Occipital lobe (tissue), 3 donors: ENCODE measurements at places on chromosomes 4 and X. TPM values are rescaled to one million over a fixed set of nuclear protein-coding genes. Genes with fewer than 3 reads are reported as not detected.

- no peak for DNase-seq
These were observed 25.9 kb downstream of the LIAS start for GRCh38 chr4:39484582-39485272.

DNA sequence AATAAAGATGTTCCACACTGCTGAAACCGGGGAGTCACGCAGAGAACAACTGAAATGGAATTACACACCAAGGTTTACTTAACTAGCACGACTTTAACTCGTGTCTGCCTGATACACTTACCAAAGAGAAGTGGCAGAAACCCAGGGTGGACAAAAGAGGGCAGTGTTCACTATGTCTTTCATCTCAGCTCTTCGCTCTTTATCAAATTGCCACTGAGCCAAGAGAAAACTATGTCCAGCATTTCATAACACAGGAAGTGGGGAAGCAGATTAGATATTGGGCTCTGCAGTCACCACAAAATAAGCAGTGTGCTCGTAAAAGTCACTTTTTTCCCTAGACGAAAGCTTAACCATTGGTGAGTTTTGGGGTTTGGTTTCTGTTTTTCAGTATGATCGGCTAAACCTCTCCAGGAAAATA, 155.7 kb downstream of the CHIC2 start:
- peak; percentile 10 for DNase-seq

DNA sequence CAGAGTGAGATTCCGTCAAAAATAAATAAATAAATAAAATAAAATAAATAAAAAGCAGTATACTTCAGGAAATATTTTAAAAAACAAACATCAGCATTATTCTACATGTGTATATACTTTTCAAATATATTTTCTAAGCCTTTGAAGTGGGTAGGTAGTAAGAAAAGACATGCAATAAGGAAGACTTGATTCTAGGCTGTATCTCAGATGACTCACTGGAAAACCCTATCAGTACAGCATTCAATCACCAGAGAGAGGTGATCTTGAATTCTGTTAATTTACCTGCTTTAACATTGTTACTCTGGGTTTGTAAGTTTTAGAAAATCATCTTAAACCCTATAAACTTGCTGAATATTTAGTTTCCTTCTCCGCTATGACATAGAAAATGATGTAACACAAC, 106.6 kb upstream of the NAP1L5 start:
- no peak for DNase-seq

The TRAPPC11 gene
- 89.2 TPM for total RNA-seq

The APELA gene
- not detected for total RNA-seq

GRCh38 chr4:52877694-52878093, 15.6 kb downstream of the RASL11B start:
- DNase-seq, result no peak

DNA sequence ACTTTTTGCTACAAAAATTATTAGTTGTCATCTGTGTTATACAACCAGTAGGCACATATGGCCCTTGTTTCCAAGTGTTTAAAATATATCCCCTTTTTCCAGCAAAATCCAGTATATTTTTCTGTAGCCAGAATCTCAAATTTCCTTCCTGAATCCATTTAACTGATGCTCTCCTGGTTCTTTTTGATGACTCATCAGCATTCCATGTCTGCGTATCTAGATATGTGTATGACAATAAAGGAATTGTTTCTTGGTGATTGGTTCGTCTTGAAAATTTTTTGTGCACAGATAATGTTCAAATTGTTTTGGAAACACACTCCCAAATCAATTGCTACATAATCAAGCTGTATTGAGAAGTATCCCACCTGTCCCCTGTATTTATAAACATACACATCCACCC, 98.3 kb downstream of the ITM2A start:
- no peak for DNase-seq

DNA sequence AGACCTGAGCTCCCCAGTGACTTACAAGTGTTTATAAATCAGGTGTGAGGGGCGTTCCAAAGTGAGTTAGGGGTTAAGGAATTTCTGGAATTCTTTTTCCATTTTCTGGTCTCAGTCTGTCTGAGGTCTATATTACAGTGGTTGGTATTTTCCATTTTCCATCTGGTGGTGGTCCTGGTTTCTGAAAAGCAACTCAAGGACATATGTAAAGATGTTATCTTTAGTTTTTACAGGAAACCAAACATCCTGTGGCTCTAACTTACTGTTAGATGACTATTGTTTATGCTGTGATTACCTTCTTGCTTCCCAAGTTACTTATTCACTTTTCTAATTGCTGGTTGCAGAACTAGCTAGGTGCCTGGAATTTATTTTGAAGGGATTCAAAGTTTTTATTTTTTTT, 53.5 kb upstream of the IL21 start:
- DNase-seq, result no peak

DNA sequence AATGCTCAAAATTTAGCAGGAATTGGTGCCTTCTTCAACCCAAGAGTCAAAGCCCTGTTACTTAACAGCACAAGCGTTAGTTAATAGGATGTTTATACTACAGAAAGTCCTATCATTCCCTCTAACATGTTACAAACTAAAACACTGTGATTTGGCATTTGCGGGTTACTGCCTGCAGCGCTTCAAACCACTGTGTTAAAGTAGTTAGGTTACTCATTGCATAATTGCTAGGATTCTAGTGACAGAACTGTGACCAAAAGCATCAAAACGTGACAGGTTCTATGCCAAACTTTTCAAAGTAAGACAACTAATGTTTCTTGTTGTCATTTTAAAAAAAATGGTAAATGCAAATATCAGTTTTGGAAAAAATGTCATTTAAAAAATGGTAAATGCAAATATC, 442.8 kb upstream of the ZFP42 start:
- no peak for DNase-seq
